ENCODE measurements at places on chromosomes 11 and 22.
A peak's percentile ranks its signal among the peaks of the same experiment; 100 is the strongest.

DNA sequence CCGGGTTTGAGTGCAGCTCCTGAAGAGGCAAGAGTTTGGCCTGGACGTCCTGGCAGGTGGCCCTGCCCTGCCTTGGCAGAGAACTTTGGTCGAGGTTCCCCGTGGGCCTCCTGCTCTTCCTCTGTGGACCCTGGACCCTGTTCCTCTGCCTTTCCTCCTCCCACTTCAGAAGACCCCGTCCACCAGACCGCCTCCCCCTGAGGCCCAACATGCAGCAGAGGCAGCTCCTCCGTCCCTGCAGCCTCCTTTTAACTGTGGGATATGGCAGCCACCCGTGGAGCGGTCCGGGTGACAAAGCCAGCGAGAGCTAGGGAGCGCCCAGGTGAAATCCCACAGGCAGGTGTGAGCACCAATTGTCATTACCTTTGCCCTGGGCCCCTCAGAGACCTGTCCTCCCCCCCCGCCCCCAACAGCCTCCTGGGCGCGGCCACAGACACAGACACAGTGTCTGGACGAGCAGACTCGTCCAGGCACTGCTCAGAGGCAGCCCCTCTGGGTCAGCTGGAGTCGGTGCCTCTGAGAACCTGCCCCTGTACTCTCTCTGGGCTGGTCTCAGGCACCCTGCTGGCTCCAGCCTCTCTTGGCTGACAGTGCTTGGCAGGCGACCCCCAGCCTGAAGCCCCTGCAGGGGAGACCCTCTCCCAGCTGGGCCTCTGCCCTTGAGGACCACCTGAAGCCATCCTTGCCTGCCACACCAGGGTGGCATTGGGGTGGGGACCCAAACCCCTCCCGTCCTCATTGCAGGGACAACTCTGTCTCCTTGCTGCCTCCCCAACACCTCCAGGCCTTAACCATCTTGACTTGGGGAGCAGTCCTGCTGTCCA lies 4.1 kb upstream of the PTDSS2 start:
- DNase-seq, result no peak

- no peak for DNase-seq
These were observed 91.7 kb downstream of the BRD1 start for GRCh38 chr22:49735901-49736421.

- DNase-seq, result no peak
These were observed 42.0 kb downstream of the FEZ1 start for GRCh38 chr11:125454047-125454446.

GRCh38 chr11:132106096-132106982 lies 735.9 kb downstream of the NTM start:
- DNase-seq, result no peak

DNA sequence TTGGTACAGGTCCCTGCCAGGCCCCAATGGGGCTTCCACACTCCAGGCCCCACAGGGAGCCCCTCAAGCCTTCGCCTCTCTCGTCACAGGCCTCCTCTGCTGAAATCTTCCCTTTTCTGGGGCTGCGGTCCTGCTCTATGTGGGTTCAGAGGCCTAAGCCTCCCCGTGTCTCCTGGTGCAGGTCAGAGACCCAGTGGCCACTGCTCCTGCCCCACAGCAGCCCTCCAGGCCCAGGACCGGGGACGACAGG lies 5.9 kb upstream of the IFITM3 start:
- no peak for DNase-seq

DNA sequence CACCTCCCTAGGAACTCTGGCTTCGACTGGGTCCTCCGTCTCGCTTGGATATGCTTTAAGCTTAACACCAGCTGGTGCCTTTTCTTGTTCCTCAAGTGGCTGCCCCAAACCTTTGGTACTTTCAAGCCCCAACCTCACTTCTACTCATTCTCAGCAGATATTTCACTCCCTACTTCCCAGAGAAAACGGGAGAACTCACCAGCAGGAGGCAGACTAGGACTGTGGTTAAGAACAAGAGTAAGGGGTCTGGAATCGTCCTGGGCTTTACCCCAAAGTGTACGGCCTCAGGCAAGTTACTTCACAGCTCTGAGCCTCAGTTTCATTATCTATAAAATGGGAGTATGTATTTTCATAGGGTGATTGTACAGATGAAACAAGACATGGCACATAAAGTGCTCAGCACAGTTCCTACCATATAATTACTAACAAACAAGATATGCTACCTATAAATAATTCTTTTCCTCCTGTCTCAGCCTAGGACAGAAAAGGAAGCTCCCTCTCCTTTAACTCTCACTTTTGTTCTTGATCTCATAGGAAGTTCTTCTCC lies 37.8 kb downstream of the PAMR1 start:
- DNase-seq, result no peak

- no peak for DNase-seq
These were observed 13.2 kb downstream of the RAC2 start for GRCh38 chr22:37230673-37231405.

DNA sequence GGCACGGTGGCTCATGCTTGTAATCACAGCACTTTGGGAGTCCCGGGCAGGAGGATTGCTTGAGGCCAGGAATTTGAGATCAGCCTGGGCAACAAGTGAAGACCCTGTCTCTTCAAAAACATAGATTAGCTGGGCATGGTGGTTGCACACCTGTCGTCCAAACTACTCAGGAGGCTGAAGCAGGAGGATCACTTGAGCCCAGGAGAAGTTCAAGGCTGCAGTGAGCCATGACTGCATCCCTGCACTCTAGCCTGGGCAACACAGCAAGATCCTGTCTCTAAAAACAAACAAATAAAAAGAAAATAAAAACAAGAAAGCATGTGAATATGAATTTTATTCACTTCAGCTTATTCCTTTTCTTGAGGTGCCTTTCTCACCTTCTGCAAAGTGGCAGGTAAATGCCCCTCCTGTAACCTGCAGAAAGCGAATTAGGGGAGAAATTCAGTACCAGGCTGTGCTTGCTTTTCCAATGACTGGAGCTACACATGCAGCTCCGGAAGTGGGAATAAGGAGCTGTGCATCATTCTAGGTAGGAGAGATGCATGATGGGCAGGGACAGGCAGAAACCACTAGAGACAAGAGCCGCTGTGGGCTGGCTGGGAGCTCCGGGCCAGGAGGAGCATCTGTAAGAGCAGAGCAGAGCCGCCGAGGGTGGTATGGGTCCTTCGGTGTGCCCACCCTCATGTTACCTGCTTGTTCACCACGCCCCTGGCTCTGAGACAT lies 14.7 kb upstream of the KCTD17 start:
- DNase-seq, result no peak

GRCh38 chr22:50604256-50605001 lies 3.8 kb downstream of the MAPK8IP2 start:
- DNase-seq, result no peak

GRCh38 chr11:12802418-12803085 lies 128.3 kb downstream of the TEAD1 start:
- DNase-seq, result no peak

DNA sequence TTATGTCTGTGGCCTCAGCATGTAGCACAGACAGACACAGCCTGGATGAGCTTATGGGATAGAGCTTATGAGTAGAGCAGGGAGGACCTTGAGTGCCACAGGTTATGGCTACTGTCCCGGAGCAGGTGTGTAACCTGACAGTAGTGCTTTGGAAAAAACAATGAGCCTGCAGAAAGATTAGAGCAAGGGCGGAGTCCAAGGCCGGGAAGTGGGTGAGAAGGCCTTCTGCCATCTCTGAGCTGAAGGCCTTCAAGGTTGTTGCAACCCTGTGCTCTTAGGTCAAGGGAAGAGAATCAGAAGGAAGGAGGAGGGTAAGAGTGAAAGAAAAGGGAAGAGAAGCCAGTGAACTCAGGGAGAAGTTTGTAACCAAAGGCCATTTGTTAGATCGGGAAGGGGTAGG lies 3.9 kb upstream of the TAGLN start:
- no peak for DNase-seq

GRCh38 chr11:128628325-128628673 lies 40.9 kb upstream of the ETS1 start:
- DNase-seq, result no peak

GRCh38 chr11:34680918-34681586 lies 60.2 kb downstream of the EHF start:
- peak; percentile 81 for DNase-seq

DNA sequence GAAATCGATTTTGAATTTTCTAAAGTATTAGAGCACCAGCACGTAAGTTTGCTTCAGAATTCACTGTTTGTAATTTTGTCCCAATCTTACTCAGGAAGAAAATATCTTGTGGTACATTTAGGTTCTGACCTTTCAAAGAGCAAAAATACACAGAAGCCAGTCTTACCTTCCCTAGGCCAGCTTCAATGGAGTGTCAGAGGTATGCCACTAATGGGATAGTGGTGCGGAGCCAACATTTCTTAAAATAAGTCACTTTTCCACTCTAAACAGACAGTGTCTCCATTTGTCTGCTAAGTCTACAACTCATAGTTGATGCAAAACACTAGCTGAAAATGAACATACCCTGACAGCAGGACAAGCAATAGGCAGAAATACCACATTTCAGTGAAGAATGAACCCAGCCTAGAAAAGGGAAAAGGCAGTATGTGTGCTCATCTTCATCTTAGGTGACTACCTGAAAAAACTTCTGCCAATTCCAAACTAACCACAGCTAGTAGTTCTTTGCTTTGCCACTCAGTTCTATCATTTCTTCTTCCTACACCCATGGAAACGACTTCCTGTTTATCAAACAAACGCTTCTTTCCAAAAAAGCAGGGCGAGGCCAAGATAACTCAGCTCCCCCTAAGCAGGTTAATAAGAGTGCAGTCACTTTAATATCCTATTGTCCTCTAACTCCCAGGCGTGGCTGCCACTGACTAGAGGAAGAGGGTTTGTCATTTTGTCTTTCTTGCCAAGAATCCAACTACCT lies 94.0 kb upstream of the APOA1 start:
- no peak for DNase-seq

- no peak for DNase-seq
These were observed 16.3 kb downstream of the HTR3A start for GRCh38 chr11:113991170-113991569.

- DNase-seq, result no peak
These were observed 562.3 kb downstream of the NTM start for GRCh38 chr11:131932584-131933325.

GRCh38 chr11:95338430-95338991 lies 107.5 kb upstream of the SESN3 start:
- no peak for DNase-seq

DNA sequence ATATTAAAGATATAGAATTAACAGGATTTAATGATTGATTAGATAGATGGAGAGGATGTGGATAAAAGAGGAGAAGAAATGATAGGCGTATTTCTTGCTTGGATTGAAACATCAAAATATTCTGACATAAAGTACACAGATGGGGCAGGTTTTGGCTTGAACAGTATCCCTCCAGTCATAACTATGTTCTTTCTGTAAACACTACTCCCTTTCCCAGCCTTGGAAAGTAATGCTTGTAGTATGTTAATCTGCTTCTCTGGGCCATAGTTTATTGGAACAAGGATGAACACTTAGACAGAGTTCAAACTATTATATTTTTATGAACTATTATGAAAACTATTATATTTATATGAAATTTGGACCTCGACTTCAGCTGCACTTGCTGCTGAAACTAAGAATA lies 419.2 kb downstream of the AASDHPPT start:
- no peak for DNase-seq

- no peak for DNase-seq
These were observed 47.1 kb upstream of the EED start for GRCh38 chr11:86197448-86197847.

DNA sequence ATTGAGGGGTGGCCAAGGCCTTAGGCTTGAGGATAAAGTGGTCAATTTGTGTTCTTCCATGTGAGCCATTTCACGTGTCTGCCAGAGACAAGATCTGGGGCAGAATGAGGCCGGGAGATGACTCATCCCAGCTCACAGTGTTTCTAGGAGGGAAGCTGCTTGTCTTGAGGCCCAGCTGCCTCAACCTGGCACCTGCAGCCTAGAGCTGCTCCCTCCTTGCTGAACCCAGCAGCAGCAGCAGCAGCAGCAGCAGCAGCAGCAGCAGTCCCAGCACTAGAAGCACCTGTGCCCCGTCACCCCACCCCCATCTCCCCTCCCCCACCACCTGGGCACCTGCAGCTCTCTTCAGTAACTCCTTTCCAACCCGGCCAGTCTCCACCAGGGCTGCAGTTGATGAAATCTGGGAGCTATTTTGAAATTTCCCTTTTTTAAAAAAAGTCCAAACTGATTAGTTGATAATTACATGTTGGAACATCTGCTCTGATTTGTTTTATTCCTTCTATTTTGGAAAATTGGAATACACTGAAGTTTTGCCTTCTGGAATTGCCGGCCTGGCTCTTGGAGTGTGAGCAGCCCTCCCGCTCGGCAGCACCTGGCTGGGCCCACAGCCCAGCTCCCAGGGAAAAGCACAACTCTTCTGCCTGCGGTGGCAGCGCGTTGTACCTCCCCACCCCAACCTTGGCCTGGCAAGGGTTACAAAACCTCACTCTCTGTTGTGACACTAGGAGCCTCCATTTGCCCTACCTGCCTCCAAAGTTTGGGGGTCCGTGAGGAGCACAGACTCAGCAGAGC lies 143.5 kb downstream of the NXPE2 start:
- no peak for DNase-seq

GRCh38 chr22:46018859-46019258 lies 41.9 kb upstream of the WNT7B start:
- DNase-seq, result no peak

GRCh38 chr11:2886191-2886894 lies 768 bp upstream of the CDKN1C start:
- DNase-seq, result no peak

DNA sequence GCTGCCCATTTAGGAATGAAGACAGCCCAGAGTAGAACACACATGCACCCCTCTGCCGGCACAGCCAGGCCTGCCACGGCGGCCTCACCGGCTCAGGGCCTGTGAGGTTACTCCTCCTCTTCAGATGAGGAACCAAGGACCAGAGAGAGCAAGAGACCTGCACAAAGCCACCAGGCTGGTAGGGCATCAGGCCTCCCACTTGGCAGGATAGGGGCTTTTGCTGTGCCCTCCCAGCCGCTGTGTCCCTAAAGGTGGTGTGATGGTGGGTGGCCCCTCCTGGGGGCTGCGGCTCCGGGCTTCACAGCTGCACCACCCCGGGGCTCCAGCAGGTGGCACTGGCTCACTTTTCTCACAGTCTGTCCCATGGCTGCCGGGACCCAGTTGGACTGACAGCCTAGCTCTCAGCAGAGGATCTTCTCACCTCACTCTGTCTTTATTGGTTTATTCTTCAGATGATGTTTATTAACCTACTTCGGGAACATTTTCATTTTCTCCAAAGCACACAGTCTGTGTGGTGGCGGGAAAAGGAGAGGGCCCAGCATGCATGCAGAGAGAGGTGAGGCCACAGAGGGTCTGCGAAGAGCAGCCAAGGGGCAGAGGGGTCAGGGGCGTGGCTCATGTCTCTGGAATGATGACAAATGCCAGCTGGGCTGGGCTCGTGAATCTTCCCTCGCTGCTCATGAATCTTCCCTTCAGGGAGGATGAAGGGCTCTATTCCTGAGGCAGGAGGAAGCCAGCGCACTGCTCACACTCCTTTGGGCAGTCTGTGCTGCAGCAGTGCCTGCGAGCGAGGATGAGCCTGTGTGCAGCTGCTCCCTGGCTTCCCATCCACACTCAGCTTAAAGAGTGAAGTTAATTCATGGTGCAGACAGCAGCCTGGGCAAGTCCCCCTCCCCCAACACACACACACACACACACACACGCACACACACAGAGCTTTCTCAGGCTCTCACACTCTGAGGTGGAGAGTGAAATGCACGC lies 101.1 kb upstream of the PITPNB start:
- DNase-seq, result peak; percentile 22

Data from HS-27A (cell line).